ENCODE measurements at places on chromosomes 2 and 18.

DNA sequence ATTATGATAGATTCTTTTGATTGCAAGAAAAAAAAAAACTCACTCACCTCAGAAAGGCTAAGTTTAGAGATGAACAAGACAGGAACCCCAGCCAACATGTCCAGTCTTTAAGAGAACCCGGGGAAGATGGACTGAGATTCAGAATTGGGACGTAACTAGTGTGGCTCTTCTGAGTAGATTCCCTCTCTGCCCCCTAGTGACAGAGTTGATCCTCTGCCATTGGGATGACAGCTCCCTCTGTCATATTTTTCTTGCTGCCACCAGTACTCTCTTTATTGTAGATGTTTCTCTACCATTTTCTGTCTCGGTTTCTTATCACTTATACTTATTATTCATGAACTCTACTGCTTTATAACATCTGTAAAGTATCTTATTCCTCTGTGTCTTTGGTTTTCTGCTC, 77.7 kb downstream of the GULP1 start:
- DNase-seq, result no peak

- no peak for DNase-seq
Measured at GRCh38 chr2:28951910-28952835, 28.9 kb upstream of the TOGARAM2 start.

DNA sequence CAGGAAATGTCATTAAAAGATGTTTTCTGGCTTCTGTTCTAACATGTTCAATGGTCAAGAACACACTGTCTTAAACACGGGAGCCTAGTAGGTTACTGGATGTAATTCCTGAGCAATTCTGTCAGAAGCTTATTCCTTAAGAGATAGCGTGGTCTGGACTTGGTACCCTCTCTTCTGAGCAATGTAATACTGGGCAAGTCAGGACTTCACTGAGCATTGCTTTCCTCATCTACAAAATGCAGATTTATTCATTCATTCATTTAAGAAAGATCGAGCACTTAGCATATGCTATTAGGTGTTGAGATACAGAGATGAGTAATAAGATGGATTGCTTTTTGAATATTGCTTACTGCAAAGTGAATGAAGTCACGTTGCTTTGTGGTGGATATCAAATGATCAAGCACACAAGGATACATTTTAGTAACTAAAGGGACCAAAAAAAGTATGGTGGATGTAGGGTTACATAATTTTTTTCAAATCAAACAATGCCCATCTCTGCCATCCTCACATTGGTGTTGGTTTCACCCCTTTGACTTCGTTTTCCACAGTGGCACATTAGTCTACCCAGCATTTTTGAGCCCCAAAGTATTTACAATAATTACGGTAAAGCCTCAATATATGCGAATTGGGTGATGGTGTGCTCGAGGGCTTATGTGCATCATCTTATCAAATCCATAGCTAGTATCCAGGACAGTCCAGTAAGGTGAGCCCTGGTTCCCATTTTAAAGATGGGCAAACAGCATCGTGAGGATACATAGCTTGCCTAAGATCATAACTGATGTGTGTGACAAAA, 65.3 kb downstream of the ZC3H6 start:
- no peak for DNase-seq

- no peak for DNase-seq
Measured at GRCh38 chr2:107376909-107377308, 449.8 kb upstream of the RGPD4 start.

DNA sequence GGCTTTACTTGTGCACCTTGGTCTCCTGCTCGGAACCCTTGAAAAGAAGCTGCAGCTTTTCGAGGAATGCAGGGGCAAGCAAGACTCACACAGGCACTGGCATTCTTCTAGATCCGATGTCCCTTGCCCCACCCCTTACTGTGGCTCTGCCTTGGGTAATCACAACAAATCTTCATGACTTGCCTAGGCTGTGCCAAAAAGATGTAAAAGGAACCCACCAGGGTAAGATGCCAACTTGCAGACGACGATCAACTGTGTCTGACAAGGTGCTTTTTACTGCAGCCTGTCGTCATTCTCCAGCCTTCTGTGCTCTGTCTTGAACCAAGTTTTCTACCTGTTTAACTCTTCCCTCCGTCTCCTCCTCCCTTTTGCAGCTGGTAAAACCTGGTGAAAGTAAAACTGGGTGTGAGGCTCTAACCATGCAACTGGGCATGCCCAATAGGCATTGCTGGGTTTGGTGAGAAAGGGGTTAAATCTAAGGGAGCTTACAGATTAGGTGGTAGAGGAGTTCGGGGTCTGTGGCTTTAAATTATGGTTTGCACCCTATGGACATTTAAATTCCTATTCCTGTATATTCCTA, 909 bp upstream of the NRXN1 start:
- DNase-seq, result no peak

- no peak for DNase-seq
Measured at GRCh38 chr2:209424199-209424701, 403 bp downstream of the MAP2 start.

- DNase-seq, result no peak
Measured at GRCh38 chr18:66795051-66795450, 191.2 kb upstream of the CDH19 start.

Measured in activated T-cell treated with anti-CD3 and anti-CD28 coated beads for 24 hours (primary cell).